ENCODE measurements at places on chromosomes 3 and 15. TPM values are rescaled to one million over a fixed set of nuclear protein-coding genes. Genes with fewer than 3 reads are reported as not detected.

CD200 gene
- total RNA-seq = not detected

GRCh38 chr3:158976966-158977365 is 175.1 kb downstream of the MFSD1 start:
- no peak for DNase-seq
- H3K4me1 ChIP-seq = no peaks in the 10 kb centered on the region
- no peak overlapping the region for H3K4me3 ChIP-seq

GRCh38 chr3:106616556-106616955 is 747.7 kb upstream of the CBLB start:
- DNase-seq = no peak
- no peak overlapping the region for H3K4me3 ChIP-seq
- H3K27me3 ChIP-seq = no peaks in the 10 kb centered on the region
- no peak overlapping the region for H3K27ac ChIP-seq

GRCh38 chr3:59919586-59919985 is 869.8 kb upstream of the CFAP20DC start:
- no peaks in the 10 kb centered on the region for H3K27me3 ChIP-seq
- no peak overlapping the region for H3K27ac ChIP-seq
- DNase-seq = no peak
- H3K36me3 ChIP-seq = no peaks in the 10 kb centered on the region

CASR gene
- total RNA-seq = not detected

DNA sequence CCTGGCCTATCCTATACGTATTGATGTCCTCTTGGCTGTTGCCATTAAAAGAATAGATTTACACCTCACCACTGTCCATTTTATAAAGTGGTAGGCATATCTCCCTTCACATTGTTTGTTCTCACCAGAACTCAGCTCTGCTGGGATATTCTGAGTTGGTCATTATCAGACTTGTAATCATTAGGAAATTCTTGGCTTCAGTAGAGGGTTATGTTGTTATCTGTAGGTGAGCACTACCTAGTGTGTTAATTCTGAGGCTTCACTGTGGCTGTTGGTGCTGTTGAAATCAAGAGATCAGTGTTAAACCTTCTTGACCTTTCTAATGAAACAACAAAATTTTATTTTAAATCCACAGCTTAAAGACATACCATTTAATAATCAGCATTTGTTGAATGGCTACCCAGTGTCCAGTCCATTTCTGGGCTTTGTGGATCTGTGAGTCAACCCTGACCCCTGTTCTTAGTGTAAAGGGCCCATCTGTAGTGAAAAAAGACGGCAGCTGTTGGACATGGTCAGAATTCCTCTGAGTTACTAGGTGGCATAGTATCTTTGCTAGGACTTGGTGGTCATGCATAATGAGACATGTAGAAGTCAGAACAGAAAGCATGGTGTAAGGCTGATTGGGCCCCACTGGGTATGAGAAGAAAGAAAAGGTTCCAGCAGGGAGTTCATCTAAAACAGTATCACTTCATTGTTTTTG is 32.9 kb upstream of the P4HTM start:
- no peak overlapping the region for H3K27ac ChIP-seq
- H3K4me1 ChIP-seq = no peaks in the 10 kb centered on the region
- H3K36me3 ChIP-seq = peaks cover 16% of the 10 kb centered on the region

DNA sequence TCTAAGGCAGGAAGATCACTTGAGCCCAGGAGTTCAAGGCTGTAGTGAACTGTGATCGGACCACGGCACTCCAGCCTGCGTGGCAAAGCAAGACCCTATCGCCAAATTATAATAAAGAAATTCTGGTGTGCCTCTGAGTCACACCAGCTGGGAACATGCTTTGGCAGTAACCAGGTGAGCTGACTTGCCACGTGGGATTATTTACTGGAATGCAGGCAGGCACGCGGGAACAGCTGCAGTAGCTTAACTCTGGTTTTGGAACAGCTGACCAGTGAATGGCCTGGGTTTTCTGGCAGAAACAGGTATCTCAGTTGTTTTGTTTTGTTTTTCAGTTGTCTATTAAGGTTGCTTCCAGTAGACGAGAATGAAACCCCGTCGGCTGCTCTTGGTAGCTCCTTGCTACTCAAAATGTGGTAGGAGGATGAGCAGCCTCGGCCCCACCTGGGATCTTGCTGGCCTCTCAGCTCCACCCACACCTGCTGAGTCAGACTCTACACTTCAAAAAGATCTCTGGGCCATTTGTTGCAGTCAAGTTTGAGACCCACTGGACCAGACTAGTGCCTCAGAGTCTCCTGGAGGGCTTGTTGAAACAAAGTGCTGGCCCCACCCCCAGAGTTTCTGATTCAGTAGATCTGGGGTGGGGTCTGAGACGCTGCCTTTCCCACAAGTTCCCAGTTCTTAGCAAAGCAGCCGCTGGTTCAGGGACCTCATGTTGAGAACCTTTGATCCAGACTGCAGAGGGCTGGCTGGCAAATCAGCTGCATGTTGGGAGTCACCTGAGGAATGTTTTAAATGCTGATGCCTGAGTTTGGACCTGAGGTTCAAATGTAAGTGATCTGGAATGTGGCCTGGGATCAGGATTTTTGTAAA is 26.6 kb downstream of the IDH2 start:
- peak; percentile 46 for DNase-seq
- H3K27ac ChIP-seq = no peak overlapping the region
- H3K36me3 ChIP-seq = no peaks in the 10 kb centered on the region
- peaks cover 8% of the 10 kb centered on the region for H3K4me1 ChIP-seq
- H3K27me3 ChIP-seq = no peaks in the 10 kb centered on the region

DNA sequence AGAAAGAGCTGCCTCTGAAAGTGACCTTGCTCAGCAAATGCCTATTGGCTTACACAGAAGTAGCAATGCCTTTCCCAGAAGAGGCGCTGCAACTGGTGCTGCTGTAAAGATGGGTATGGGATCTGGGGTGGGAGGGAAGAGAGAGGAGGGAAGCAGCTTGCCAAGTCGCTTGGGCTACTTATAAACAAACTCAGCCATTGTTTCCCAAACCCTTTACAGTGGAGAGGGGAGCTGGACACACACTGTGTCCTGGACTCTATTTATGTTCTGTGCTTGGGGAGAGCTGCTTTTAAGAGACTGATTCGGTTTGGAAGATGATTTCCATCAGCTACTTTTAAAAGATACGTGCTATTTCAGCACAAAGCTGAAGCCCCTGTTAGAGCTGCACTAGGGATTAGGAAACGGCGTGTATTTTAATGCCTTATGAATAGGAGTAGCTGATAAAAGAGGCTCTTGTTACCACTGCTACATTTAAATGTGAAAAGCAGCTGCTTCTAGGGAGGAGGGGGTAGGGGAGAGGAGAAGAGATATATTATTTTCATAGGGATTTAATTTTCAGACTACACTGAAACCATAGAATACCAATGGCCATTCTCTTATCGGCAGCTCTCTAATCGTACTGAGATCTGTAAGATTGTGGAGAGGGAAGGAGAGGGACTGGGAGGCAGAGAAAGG is 440.6 kb downstream of the MCTP2 start:
- peak overlapping the region; percentile 64 for H3K27ac ChIP-seq
- peak overlapping the region; percentile 49 for H3K4me3 ChIP-seq
- peak; percentile 83 for DNase-seq

DNA sequence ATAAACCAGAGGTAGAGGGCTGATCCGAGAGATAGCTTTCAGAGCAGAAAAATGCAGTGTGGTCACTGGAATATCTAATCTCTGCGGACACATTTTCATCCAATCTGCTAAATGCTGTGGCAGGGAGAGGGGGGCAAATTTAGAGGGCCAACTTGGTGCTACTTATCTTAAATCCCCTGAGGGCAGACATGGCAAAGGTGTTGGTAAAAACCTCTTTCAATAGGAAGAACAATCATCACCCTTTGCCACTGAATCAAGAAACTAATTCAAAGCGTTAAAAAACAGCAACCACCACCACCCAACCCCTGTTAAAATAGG is 152.9 kb downstream of the MECOM start:
- H3K27ac ChIP-seq = peak overlapping the region; percentile 21
- peaks cover 27% of the 10 kb centered on the region for H3K4me1 ChIP-seq
- no peak overlapping the region for H3K4me3 ChIP-seq
- peak; percentile 10 for DNase-seq

NPAP1 gene
- total RNA-seq = not detected

GRCh38 chr3:26004172-26004571 is 214.3 kb downstream of the OXSM start:
- H3K27ac ChIP-seq = no peak overlapping the region
- no peak for DNase-seq
- no peaks in the 10 kb centered on the region for H3K36me3 ChIP-seq
- no peaks in the 10 kb centered on the region for H3K27me3 ChIP-seq

ZMYND10 gene
- 0.99 TPM for total RNA-seq

SH2D7 gene
- total RNA-seq = 0.36 TPM

DNA sequence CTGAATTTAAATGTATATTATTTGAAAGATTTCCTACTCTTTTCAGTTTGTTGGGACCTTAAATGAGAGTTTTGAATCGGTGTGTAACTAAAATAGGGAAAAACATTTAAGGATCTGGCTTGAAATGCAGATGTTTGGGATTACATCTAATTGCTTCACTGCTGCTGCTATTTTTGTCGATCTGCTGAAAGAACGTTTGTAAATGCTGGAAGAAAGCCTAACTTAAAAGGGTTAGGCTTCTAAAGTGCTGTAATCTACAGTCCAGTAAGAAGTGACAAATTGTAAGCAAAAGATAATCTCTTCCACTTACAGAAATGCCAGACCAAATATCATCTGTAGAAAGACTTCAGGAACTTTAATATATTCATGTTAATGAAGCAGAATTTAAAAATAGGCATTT is 691.6 kb downstream of the ZNF385D start:
- H3K36me3 ChIP-seq = no peaks in the 10 kb centered on the region
- H3K4me3 ChIP-seq = no peak overlapping the region
- no peaks in the 10 kb centered on the region for H3K27me3 ChIP-seq

- H3K4me1 ChIP-seq = peaks cover 5% of the 10 kb centered on the region
- H3K27me3 ChIP-seq = no peaks in the 10 kb centered on the region
- no peak for DNase-seq
- H3K36me3 ChIP-seq = no peaks in the 10 kb centered on the region
- H3K27ac ChIP-seq = no peak overlapping the region
These were observed 89.0 kb downstream of the MRPL46 start for GRCh38 chr15:88378188-88378637.

GRCh38 chr3:46076606-46077005 is 49.3 kb upstream of the XCR1 start:
- H3K4me1 ChIP-seq = no peaks in the 10 kb centered on the region
- H3K27me3 ChIP-seq = no peaks in the 10 kb centered on the region
- H3K27ac ChIP-seq = no peak overlapping the region
- H3K4me3 ChIP-seq = no peak overlapping the region
- H3K36me3 ChIP-seq = no peaks in the 10 kb centered on the region

GRCh38 chr15:56587686-56588085 is 122.7 kb upstream of the MNS1 start:
- H3K27me3 ChIP-seq = no peaks in the 10 kb centered on the region
- H3K27ac ChIP-seq = no peak overlapping the region
- no peaks in the 10 kb centered on the region for H3K36me3 ChIP-seq
- H3K4me3 ChIP-seq = no peak overlapping the region

DNA sequence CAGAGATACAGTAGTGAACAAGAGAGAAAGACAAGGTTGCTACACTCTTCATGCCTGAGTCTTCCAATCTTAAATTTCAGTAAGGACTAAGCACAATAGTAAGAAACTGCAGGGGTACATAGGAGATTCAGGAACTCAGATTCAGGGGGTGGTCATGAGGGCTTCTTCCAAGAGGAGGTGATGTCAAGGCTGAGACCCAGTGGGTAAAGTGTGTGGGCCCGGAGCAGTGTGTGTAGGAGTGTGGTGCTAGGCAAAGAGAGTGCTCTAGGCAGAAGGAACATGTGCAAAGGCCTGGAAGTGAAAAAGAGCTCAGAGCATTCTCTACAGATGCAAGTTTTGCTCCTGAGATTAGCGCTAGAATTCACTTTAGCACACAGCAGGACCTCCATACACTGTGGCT is 102.9 kb upstream of the SPATA12 start:
- H3K27me3 ChIP-seq = no peaks in the 10 kb centered on the region
- no peak overlapping the region for H3K27ac ChIP-seq
- H3K4me3 ChIP-seq = no peak overlapping the region
- no peaks in the 10 kb centered on the region for H3K4me1 ChIP-seq
- H3K36me3 ChIP-seq = peaks cover 3% of the 10 kb centered on the region

- H3K4me3 ChIP-seq = peak overlapping the region; percentile 61
- H3K4me1 ChIP-seq = peaks cover 30% of the 10 kb centered on the region
- no peaks in the 10 kb centered on the region for H3K36me3 ChIP-seq
- DNase-seq = no peak
- H3K27ac ChIP-seq = peak overlapping the region; percentile 94
- H3K27me3 ChIP-seq = no peaks in the 10 kb centered on the region
These were observed 65.6 kb upstream of the HEG1 start for GRCh38 chr3:125121246-125122010.

GRCh38 chr15:70474471-70475406 is 288.6 kb downstream of the UACA start:
- peaks cover 9% of the 10 kb centered on the region for H3K4me1 ChIP-seq
- no peaks in the 10 kb centered on the region for H3K36me3 ChIP-seq
- H3K27ac ChIP-seq = no peak overlapping the region
- H3K27me3 ChIP-seq = peaks cover 12% of the 10 kb centered on the region
- no peak overlapping the region for H3K4me3 ChIP-seq
- DNase-seq = no peak

DNA sequence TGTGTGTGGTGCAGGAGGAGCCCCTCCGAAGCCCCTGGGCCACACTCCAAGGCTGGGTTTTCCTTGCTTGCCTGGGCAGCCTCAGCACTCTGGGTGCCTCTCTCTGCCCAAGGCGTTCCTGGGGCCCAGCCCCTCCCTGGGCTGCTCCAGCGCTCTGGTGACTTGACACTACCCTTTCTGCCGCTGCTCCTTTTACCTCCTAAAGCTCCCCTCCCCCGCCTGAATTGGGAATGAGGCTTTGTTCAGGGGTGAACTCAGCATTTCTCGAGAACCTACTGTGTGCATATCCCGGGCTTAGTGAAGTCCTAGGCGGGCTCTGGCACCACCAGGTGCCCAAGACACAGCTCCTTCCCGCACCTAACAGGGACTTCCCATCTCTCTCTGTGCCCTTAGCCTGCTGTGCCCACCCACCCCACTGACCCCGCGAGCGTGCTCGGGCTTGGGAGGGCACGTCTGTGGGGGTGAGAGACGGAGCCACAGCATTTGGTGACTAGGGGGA is 1.2 kb upstream of the BAHD1 start:
- H3K4me3 ChIP-seq = peak overlapping the region; percentile 77
- peak; percentile 51 for DNase-seq
- no peaks in the 10 kb centered on the region for H3K36me3 ChIP-seq
- H3K27ac ChIP-seq = no peak overlapping the region

DNA sequence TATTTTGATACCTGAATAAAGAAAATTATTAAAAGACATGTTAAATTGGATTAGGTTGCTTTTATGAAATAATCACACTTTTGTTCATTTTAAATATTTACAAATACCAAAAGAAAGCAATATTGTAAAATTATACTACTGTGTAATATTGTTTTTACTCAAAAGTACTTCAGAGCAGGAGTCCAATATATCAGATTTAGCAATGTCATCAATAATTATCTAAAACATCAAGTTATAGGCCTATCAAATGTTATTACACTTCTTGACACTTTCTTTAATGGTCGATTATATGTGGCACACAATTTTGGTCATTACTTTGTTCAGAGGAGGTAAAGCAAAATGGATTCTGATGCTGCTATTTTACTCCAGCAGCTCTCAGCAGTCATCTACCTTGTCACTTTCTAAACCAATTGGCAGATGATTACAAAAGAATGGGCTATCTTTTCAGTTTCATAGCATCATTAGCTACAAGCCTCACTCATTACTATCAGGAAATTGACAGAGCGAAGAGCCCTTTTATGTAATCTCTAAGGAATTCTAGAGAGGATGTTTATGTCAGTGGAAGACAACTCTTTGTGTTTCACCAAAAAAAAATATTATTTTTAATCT is 318.6 kb downstream of the PLOD2 start:
- H3K27me3 ChIP-seq = peaks cover 3% of the 10 kb centered on the region
- no peaks in the 10 kb centered on the region for H3K4me1 ChIP-seq
- H3K36me3 ChIP-seq = no peaks in the 10 kb centered on the region
- no peak overlapping the region for H3K27ac ChIP-seq

IL17RD gene
- total RNA-seq = 38.4 TPM

Data from SJCRH30 (cell line).